Stimulated activated CD4-positive, alpha-beta T cell treated with anti-CD3 and anti-CD28 coated beads, Interleukin-1b, Interleukin-23, amount 100 ng/mL, for 24 hours (primary cell): ENCODE measurements at places on chromosomes 4 and X.

DNA sequence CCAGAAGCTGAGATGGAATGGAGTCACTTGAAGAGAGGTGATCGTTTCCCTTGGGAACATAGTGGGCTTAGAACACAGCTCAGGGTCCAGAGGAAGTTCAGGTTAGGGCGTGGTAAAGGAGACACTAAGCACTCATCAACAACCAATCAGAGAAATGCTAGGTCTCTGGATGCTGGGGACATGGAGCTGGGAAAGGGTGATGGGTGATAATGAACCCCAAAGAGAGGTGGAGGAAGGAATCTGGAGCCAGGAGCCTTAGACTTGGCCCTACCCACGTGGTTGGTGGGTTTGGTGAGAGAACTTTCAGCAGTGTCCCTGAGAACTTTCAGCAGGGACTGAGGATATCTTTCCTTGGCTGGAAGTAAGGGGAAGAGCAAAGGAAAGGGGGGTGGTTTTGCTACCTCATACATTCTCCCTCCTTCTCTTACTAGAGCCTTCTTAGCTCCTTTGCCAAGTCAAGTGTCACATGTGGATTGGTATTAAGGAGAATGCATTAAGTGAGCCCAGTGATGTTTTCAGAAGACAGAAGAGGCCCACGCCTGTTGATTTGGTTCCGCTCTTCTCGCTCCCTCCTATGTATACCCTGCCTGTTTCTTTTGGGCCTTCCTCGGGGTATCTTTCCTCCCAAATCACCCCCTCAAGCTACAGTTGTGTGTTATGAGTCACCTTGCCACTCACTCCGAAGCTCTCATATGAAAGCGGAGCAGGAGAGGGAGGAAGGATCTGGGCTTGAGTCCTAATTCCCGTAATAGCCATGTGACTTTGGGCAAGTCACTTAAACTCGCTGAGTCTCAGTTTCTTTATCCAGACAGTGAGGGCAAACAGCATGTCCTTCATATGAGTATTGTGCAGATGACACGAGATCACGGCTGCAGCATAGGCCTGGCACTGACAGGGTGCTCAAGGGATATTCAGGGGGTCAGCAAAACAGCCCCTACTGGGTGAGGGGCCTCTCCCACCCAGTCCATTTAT lies 63.1 kb downstream of the TSC22D3 start:
- no peak for DNase-seq

- no peak for DNase-seq
Measured at GRCh38 chrX:31845003-31845402, 773.2 kb upstream of the FTHL17 start.

GRCh38 chr4:169250796-169251195 lies 20.0 kb downstream of the SH3RF1 start:
- no peak for DNase-seq

GRCh38 chr4:2049381-2049780 lies 9.7 kb upstream of the NAT8L start:
- DNase-seq: no peak

DNA sequence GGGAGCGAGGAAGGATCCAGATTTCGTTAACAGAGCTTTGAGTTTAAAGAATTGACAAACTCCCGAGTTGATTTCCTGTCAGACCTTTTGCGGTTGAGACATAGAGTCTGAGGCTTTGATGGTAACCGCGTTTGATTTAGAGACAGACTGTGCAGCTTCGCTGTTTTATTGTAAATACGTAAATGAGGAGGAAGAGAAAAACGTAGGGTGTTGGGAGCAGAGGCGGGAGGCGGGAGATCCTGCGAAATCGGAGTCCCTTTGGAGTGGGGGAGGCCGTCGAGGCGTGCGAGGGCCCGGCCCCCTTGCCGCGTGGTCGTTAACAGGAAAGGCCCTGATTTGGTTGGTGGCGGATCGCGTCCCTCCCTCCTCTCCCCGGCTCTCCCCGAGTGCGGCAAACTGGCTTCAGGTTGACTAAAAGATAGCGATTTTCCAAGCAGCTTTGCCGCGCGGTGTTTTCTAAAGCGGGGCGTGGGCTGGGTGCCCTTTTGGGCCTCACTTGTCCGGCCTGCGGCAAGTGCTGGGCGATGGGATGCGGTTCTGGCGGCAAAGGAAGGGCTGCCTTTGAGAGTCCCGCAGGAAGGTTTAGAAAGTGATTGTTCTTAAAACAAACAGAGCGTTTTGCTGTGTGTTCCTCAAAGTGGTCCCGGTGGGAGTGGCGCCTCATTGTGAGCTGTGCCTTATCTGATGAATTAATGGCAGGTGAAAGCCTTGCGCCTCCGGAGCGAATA lies 857 bp downstream of the SCML1 start:
- DNase-seq: no peak

- DNase-seq: no peak
Measured at GRCh38 chrX:50881028-50881427, 29.5 kb upstream of the BMP15 start.

GRCh38 chr4:187135878-187136277 lies 412.2 kb upstream of the FAT1 start:
- no peak for DNase-seq

- no peak for DNase-seq
Measured at GRCh38 chrX:68833855-68834331, 5.1 kb downstream of the EFNB1 start.

GRCh38 chr4:87849612-87850011 lies 16.8 kb downstream of the MEPE start:
- no peak for DNase-seq

DNA sequence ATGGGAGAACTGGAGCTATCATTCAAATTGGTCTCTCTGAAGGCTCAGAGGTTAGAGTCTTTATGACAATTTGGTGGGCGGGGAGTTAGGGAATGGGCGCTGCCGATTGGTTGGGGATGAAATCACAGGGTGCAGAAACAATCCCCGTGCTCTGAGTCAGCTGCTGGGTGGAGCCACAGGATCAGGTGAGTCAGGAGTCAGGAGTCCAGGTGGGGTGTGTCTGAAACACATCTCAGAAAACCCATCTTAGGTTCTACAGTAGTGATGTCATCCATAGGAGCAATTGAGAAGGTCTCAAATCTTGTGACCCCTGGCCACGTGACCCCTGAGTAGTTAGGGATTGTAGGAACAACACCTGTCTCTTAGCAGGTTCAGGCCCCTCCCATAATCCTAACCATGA lies 41.6 kb upstream of the TLR3 start:
- no peak for DNase-seq
